ENCODE measurements at places on chromosomes 2 and 18.
A peak's percentile ranks its signal among the peaks of the same experiment; 100 is the strongest.

GRCh38 chr2:53711271-53711780 is 56.3 kb upstream of the CHAC2 start:
- no peak for DNase-seq

GRCh38 chr2:201968476-201968875 is 65.2 kb upstream of the FZD7 start:
- no peak for DNase-seq

- peak; percentile 37 for DNase-seq
Measured at GRCh38 chr2:162327134-162327769, 8.8 kb upstream of the IFIH1 start.

GRCh38 chr2:30287857-30288513 is 56.7 kb downstream of the LBH start:
- no peak for DNase-seq

DNA sequence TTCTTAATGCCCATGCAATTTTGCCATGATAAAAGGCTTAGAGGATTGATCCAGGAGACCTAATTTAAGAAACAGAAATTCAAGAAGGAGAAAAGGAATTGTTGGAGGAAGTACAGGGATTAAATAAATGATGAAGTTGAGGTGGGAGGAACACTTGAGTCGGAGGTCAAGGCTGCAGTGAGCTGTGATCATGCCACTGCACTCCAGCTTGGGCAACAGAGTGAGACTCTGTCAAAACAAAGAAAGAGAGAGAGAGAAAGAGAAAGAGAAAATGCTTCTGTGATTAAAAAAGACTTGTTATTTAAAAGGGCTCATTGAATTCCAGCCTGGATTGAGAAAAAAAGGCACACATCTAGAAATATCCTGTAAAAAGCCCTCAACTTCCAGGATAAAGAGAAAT is 123.2 kb downstream of the B3GNT2 start:
- DNase-seq, result no peak

DNA sequence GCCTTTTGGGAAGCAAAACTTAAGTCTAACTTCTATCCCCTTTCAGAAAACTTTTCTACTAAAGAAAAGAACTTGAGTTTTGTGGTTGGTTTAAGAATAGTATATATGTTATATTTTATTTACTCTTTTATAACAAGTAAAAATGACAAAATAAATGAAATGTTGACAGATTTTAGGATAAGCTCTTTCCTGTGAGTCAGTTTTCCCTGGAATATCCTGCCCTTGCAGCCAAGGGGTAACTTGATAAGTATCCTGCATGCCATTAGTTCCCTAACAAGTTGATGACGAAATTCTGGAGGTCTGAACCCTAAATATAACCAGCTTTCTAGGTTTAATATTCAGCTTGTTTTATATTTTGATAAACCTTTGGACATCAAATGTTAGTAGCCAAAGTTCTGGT is 7.3 kb upstream of the HTR2B start:
- no peak for DNase-seq
